Liver (tissue), 10 donors: ENCODE measurements at places on chromosomes 2 and 18. TPM values are rescaled to one million over a fixed set of nuclear protein-coding genes. Genes with fewer than 3 reads are reported as not detected.

DNA sequence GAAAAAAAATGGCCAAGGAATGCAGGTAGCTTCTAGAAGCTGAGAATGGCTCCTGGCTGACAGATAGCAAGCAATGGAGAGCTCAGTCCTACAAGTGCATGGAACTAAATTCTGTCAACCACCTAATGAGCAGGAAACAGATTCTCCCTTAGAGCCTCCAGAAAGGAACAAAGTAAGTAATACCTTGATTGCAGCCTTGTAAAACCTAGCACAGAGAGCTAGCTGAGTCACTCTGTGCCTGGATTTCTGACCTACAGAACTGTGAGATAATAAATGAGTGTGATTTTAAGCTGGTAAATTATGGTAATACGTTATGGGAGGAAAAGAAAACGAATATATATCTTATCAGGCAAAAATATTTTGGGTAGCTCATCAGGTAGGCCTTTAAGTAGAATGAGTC lies 7.4 kb upstream of the LNPK start:
- no peak overlapping the region for H3K4me3 ChIP-seq
- no peaks in the 10 kb centered on the region for H3K36me3 ChIP-seq
- H3K4me1 ChIP-seq: no peaks in the 10 kb centered on the region
- H3K27me3 ChIP-seq: no peaks in the 10 kb centered on the region
- DNase-seq: no peak
- no peak overlapping the region for H3K27ac ChIP-seq

- H3K4me3 ChIP-seq: no peak overlapping the region
- no peak for DNase-seq
- no peaks in the 10 kb centered on the region for H3K36me3 ChIP-seq
- no peak overlapping the region for H3K27ac ChIP-seq
Observed at GRCh38 chr2:200095436-200095835, 140.1 kb downstream of the MAIP1 start.

GRCh38 chr2:56231361-56231760 lies 47.6 kb downstream of the CCDC85A start:
- no peaks in the 10 kb centered on the region for H3K4me1 ChIP-seq
- H3K36me3 ChIP-seq: no peaks in the 10 kb centered on the region
- DNase-seq: no peak
- no peak overlapping the region for H3K4me3 ChIP-seq
- no peak overlapping the region for H3K27ac ChIP-seq

CAB39 gene
- polyA plus RNA-seq: 15.4 TPM
